Mammary epithelial cell (primary cell): ENCODE measurements at places on chromosomes 6 and 20. TPM values are rescaled to one million over a fixed set of nuclear protein-coding genes. Genes with fewer than 3 reads are reported as not detected.
A peak's percentile ranks its signal among the peaks of the same experiment; 100 is the strongest.

Gene MACROD2
- 0.32 TPM for polyA plus RNA-seq

Gene TREML2
- polyA plus RNA-seq: 0.07 TPM

Gene GRM1
- polyA plus RNA-seq: not detected

Gene MYBL2
- 12.7 TPM for polyA plus RNA-seq

Gene GPX5
- polyA plus RNA-seq: not detected

Gene BCAS4
- polyA plus RNA-seq: 21.4 TPM

Gene EPPIN
- not detected for polyA plus RNA-seq

Gene OXT
- polyA plus RNA-seq: not detected

Gene UBE2C
- 148 TPM for polyA plus RNA-seq

- no peak for DNase-seq
Measured at GRCh38 chr6:30227763-30228487, 14.7 kb upstream of the TRIM26 start.

GRCh38 chr6:7461416-7461815, 71.8 kb downstream of the RIOK1 start:
- peak; percentile 44 for DNase-seq

DNA sequence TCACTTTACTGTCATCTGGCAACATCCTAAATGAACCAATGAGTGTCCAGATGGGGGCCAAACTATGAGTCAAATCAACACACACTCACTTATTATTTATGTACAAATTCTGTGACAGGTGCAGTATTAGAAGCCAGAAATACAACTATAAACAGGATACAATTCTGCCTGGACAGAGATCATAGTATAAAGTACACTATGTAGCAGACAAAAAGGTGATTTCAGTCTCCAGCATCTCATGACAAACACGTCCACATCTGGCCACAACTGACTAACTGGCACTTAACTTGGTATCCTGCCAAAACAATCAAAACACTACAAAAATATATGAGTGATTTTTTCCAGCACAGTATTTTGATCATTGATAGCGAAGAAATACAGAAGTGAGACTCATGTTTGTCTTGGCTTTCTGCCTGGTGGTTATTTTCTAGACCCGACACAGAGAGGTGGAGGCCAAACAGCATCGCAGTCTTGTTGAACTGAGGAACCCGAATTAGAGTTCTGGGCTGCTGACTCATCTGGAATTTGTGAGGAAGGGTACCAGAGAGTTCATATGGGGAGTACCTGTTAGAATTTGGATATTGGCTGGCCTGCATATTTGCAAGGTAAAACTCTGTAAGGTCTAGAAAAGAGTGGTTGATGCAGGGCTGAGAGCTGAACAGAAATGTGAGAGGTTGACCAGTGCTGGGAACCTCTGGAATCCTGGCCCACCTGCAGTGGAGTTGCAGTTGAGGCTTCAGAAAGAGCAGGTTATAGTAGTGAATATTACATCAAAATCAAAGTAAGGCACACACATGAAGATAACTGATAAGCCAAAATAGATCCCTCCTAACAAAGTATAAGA, 475.2 kb downstream of the PTPRT start:
- DNase-seq: no peak

DNA sequence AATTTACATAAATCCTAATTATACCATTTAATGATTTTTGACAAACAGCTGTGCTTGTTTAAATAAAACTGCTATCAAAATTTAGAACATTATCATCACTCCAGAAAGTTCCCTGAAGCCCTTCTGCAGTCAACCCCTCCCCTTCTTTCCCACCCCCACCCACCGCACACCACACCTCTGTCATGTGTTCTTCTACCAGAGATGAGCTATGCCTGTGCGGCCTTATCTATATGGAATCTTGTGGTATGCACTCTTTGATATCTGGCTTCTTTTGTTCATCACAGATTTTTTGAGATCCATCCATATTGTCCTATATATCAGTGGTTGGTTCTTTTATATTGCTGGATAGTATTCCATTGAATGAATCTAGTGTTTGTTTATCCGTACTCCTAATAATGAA, 7.2 kb downstream of the MYLIP start:
- no peak for DNase-seq

GRCh38 chr6:116330511-116330910, 40.2 kb upstream of the DSE start:
- DNase-seq: peak; percentile 3

DNA sequence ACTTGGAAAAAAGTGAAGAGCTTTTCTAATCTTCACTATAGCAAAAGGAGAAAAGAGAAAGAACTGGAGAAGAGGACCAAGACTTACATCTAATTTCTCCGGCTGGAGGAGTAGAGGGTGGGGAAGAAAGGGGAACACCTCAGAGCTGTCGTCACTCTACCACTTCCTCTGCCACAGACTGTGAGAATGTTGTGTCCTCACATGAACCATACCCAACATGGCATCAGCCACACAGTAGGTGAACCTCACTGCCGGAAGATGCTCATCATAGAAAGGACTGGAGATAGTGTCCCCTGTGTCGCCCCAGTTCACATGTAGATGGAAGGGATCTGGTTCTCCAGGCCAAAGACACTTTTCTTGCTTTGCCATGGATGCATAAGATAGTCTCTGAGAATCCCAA, 604.4 kb upstream of the NOX3 start:
- DNase-seq: no peak

DNA sequence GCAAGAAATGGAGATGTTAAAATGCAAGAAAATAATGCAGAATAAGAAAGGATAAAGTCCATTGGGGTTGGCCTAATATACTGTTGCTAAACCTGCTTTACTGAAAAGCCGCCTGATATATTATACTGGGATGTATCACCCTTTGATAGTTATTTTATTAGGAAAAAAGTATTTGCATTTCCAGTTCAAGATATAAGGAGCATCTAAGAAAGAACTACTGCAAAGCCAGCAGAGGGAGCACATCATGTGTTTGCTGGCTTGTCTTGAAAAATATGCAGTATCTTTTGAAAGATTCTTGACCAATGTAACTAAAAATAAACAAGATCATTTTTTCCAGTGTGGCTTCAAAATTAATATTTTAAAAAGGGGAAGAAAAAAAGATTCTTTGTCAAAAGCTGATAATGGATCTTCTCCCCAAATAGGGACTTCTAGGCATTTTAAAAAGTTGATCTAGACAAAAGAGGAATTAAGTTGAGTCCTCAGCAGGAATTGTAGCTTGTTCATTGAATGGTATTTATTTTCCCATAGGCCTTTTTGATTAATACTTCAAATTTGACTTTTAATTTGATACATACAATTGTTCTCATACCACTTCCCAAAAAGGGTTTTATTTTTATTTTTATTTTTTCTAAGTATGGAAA, 214.9 kb downstream of the ZFAND3 start:
- DNase-seq: no peak

DNA sequence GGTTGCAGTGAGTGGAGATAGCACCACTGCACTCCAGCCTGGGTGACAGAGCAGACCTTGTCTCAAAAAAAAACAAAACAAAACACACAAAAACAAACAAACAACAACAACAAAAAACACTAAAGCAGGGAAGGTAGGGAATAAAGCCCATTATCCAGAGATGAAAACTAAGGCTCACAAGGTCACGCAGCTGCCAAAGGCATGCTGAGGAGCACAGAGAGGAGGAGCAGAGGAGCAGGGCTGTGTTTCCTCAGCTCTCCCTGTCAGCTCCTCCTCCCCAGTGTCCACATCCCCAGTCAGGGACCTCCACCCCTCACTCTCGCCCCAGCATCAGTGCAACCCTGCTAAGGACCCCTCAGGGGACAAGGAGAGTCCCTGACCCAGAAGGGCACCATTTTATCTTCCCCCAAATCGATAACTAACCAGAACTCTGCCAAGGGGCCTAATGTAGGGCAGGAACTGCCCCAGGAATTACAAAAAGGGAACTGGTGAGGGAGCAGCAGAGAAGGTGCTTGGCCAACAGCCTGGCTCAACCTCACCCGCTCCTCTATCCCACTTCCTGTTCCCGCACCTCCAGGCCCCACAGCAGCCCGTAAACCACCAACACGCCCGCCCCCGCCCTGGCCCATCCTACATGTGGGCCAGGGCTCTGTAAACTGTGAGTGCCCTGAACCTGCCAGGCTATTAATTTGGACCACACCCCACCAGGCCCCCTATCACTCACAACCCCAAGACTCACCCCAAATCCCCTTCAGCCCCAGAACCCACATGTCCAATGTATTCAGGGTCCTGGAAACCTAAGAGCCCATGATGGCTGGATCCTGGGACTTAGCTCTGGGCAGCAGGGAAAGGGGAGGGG, 9.0 kb downstream of the TEAD3 start:
- DNase-seq: peak; percentile 52

DNA sequence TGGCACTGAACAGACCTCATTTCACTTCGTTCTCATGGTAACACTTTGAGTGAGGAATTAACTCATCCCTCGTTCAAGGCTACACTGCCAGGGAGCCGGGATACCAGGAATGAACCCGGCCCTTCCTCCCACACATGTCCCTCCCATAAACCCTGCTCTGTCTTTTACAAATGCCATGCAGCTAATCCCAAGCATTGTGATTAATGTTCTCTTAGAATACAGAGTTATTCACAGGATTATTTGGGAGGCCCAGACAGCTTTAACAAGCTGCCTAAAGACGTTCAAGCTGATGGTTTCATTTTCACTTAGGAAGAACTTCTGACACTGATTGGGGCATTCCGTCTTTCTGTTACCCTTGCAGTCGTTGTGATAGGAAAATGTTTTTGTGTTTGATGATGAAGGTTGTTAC, 42.5 kb upstream of the CD83 start:
- peak; percentile 58 for DNase-seq

GRCh38 chr20:34980543-34981233, 25.0 kb downstream of the MYH7B start:
- no peak for DNase-seq

DNA sequence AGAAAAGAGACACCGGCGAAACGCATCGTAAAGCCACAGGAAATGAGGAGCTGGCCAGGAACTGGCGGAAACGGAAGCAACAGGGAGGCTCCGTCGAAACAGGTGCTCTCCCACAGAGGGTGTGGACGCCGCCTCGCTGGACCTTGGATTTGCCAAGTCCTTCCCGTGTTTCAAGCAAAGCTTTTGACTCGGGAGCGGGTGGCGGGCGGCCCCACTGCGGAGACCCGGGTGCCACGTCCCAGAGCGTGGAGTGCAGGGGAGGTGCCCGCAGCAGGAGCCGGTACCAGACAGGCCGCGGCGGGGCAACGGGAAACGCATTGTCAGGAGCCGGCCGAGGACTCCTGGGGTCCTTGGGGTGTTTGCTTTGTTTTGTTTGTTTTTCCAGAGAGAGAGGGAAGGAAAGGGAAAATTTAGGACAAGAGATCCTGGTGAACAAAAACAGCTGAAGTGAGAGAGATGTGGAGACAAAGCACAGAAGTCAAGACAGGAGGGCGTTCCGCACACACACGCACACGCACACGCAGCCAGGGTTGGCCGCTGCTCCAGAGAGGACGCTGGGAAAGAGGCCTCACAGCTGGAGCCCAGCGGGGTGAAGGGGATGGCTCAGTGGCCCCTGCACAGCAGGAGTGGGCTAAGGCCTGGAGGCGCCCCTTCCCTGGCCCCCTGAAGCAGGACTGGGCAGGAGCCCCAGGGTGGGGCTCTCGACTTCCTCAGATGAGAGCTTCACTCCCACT, 50.9 kb upstream of the CHRNA4 start:
- DNase-seq: no peak

GRCh38 chr6:34196116-34196832, 40.4 kb upstream of the HMGA1 start:
- peak; percentile 45 for DNase-seq

DNA sequence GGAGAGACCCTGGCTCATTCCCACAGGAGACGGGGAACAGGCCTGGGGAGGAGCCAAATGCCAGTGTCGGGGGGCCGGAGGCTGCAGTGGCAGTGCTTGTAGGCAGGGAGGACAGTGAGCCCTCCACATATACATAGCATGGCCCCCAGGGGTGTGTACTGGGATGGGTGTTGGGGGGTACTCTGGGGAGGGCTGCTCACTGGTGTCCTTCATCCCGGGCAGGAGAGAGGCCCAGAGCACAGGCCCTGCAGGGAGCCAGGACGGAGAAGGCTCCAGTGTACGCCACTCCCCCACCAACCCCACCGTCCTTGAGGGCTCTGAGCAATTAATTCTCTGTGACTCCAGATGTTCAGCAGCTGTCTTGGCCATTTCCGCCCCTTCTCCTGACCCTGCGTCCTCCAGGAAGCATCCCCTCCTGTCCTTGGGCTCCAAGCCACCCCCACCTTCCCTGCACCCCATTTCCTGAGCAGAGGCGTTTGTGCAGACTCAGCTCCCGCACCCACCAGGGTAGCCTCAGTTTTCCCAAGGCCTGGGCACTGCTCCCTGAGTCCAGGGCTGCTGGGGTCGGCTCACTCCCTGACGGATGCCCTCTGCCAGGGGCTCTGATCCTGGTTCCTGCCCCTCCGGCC, 3.4 kb upstream of the ABHD16B start:
- DNase-seq: no peak

- DNase-seq: no peak
Measured at GRCh38 chr6:40456390-40457013, 130.7 kb downstream of the LRFN2 start.

GRCh38 chr6:30889921-30890645, 5.8 kb downstream of the DDR1 start:
- DNase-seq: peak; percentile 93

DNA sequence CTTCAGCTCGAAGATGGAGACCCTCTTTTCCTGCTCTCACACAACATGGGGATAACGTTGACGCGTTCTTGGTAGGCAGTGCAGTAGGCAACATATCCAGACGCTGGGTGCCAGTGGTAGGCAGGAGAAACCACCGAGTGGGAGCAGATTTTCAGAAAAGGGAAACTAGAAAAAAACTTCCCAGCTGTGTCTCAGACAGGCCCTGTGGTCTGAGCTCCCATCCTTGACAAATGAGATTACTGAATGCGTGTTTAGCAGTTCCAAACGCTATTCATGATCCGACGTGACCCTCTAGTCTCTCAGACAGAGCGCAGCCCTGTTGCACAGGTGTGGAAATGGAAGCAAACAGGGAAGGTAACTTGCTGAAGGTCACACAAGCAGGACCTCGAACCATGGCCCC, 83.9 kb upstream of the DUSP22 start:
- no peak for DNase-seq

DNA sequence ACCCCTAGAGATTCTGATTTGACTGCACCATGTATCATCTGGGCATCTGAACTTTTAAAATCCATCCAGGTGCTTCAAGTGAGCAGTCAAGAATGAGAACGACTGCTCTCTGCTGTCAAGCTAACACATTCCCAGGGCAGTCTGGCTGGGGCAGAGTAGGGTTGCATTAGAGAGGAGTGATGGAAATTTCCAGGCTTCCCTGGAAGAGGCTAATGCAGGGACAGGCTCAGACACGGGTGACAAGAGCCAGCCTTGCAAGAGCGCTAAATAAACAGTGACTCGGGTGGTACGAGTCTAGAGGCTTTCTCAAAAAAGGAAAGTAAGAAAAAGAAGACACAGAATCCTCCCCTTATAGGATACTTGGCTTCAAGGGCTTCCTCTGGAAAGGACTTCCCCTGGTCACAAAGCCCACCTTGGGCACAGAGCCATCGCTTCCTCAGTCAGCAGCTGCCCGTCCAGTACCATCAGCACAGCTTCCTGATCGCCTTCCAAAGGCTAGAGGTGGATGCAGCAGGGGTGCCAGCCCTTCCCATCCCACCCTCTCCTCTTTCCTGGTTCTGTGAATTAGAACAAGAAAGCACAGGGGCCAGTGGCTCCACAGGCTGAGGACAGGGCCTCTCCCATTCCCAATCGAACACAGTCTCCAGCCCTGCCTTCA, 177.4 kb upstream of the RREB1 start:
- DNase-seq: no peak

GRCh38 chr6:154638369-154638768, 94.8 kb upstream of the SCAF8 start:
- peak; percentile 17 for DNase-seq

GRCh38 chr6:100382767-100383195, 81.9 kb downstream of the SIM1 start:
- peak; percentile 32 for DNase-seq
